ENCODE measurements at places on chromosomes 7 and 10.

DNA sequence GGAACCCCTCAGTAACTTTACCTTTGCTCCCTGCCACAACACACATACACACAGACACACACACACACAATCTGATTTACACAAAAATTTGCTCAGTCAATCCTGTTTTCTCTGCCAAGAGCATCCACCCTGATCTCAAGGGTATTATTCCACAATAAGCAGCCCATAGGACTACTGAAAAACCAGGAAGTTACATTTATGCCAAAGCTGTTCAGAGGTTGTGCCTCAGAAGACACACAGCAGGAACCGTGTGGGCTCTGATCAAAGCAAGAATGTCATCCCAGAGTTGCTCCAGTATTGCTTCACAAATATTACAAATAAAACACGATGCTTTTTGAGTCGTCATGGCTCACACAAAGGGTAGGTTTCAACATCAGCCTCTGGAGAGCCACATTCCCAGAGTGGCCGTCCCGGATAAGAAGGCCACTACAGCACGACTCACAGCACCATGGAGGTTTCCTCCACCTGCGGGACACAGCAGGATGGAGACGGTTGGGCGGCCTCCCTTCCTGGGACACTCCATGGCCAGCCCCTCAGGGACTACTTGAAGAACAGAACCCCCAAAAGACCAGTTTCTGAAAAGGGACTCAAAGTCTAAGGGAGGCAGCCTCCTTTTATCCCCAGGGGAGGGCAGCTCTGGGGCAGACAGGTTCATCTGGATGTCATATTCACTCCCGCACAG, 1.6 kb downstream of the AIFM2 start:
- no peak for DNase-seq

- no peak for DNase-seq
These were observed 234.2 kb downstream of the WDR11 start for GRCh38 chr10:121085367-121085766.

- no peak for DNase-seq
These were observed 579.8 kb downstream of the PARD3 start for GRCh38 chr10:34235164-34235832.

DNA sequence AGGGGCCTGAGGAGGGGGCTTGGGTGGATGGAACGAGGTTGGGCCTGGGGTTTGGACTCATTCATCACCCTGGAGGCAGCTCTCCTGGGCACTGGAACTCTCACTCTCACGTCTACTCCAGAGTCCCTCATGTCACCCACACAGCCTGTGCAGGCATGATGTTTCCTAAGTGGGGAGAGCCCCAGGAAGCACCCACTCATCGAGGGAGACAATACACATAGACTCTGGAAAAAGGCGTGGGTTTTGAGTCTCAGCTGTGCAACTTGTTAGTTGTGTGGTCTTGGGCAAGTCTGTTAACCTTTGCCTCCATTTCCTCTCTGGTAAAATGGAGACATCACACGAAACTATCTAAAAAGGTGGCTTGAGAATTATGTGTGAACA, 25.9 kb upstream of the RBM20 start:
- no peak for DNase-seq

DNA sequence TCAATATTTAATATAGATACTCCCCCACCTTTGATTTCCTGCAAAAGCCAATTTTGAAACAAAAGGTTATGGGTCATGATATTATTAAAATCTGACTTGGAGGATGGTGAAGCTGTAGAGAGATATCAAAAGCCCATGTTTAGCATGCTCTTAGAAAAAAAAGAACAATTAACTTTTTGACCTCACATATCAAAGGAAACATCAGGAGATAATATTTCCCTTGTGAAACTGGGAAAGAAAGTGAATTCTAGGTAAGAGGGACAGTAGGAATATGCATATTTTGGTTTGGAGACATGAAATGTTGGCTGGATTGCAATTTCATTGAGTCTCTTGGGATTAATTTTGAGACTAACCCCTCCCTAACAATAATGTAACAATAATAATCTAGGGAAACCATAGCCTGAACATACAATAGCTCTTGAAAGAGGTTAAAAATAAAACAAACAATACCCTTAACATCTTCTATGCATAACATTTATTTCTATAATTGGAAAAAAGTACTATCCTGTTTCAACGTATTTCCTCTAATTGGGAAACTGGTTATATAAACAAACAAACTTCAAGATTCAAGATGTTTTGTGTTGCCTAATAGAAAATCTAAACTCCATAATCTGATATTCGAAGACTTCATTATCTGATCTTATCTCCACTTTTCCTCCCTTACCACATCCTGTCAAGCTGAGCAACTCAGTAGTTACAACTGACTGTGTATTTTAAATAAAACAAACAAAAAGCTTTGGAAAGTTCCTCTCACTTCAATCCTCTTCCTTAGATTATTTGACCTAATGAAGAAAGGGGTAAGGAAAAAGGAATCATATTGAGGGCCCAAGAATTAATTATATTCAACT, 14.8 kb downstream of the TMEM26 start:
- no peak for DNase-seq

DNA sequence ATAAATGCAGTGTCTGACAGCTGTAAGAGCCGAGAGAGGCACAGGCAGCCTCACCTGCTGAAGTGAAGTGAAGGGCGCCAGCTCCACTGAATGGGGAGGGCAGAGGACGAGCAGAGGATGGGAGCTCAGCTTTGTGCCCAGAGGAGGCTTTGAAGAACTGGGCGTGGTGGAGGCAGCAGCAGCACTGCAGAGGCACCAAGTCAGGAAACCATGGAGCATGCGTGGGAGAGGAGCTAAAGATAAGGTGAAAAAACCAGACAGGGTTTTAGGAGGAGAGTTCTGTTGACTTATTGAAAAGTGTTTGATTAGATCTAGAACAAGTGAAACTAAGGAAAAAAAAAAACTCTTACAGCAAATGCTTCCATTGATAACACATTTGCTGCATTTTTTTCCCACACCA, 216.4 kb downstream of the CXCL12 start:
- DNase-seq, result no peak

DNA sequence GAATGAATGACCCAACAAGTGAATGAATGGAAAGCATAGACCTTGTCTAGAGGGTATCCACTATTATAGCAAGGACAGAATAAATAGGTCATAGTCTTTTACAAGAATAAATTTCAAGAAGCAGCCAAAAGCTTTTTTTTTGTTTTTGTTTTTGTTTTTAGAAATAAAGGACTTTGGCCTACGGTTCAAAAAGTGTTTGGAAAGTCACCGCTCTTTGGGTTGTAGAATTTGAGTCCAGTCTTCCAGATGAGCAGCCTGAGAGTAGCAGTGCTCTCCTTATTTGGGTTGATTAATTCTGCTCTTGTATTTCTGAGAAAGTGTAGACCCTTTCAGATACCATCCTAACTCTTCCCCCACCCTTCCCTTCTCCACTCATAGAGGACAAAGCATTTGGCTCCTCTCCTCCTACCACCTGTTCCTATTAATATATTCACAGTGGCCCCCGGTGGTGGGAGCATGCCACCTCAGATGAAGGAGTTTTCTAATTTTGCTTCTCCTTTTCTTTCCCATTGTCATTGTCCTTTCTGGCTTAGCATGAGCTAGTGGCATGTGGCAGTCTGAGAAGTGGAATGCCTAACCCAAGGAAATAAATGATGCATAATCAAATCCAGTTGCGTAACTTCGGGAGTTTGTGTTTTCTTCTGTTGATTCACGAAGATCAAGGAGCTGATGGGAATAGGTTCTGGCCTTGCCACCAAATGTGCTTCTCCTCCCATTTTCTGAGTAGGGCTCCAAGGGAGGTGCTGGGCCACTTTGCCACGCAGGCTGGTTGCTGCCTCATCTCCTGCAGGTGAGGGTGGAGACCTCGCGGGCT, 114.7 kb downstream of the CHN2 start:
- no peak for DNase-seq

GRCh38 chr7:137032436-137032835, 164.0 kb downstream of the CHRM2 start:
- DNase-seq, result no peak

DNA sequence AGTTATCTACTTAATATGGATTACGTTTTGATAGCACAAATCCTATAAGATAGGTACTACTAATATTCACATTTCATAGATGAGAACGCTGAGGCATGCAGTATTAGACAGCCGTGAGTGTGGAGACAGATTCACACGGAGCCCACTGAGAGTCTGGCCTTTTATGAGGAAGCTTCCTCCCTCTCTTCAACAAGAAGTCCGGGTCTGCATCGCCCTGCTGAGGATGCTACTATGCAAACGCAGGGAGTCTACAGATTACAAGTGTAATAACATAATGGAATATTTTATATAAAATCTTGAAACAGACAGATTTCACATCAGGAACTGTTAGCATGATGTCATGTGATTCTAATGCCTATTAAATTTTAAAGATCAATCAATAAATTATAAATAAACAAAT, 255.9 kb upstream of the GLI3 start:
- no peak for DNase-seq

DNA sequence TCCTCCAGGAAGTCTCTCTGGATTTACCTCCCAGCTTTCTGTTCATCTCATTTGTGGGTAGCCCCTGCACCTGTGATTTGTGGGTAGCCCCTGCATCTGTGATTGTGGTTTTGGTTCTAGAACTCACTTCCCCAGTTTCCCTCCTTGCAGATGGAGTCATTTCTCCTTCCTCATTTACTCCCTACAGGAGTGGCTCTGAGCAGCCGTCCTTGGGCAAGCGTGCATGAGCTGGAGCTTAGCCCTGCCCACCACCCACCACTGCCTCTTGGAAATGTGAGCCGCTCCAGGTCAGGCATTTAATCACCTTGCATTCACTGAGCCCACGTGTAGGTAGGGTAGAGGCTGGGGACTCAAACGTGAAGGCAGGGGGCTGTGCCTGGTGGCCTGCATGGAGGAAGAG, 8.2 kb downstream of the COL26A1 start:
- DNase-seq, result no peak

GRCh38 chr7:83807774-83808173, 158.8 kb upstream of the SEMA3E start:
- DNase-seq, result no peak

All from activated CD4-positive, alpha-beta T cell treated with anti-CD3 and anti-CD28 coated beads, Interleukin-2, amount 50 U/mL, for 4 hours (primary cell).